ENCODE measurements at places on chromosomes 1 and 21. TPM values are rescaled to one million over a fixed set of nuclear protein-coding genes. Genes with fewer than 3 reads are reported as not detected.

DNA sequence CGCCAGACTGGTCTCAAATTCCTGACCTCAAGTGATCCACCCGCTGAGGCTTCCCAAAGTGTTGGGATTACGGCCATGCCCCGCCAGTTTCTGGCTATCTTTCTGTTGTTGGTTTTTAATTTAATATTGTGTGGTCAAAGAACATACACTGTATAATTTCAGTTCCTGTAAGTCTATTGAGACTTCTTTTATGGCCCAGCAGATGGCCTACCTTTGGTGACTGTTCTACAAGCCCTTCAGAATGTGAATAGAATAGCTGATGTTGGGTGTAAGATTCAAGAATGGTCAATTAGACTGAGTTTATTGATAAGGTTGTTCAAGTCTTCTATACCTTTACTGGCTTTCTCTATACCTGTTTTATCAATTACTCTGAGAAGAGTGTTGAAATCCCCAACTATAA lies 10.7 kb downstream of the HES2 start:
- no peak for ATAC-seq

DNA sequence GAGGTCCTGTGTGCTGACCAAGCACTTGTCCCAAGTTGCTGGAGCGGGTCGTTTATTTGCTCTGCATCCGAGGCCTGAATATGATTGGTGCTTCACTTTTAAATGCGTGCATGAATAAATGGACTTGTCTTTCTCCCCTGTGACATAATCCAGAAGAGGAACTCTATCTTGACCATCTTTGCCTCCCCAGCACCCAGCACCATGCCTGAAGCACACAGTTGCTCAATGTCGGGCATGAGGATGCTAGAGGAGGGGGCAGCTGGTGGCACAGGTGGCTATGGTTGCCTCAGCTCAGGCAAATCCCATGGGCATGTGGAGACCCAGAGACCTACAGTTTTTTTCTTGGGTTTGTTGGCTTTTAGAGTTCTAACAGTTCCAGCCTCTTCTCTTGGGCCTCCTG lies 142.6 kb downstream of the KAZN start:
- ATAC-seq = no peak

KLHDC9 gene
- 2.0 TPM for total RNA-seq

NR1I3 gene
- total RNA-seq = 4.0 TPM

UBASH3A gene
- total RNA-seq = not detected
